ENCODE measurements at places on chromosomes 12 and 14.
A peak's percentile ranks its signal among the peaks of the same experiment; 100 is the strongest.

DNA sequence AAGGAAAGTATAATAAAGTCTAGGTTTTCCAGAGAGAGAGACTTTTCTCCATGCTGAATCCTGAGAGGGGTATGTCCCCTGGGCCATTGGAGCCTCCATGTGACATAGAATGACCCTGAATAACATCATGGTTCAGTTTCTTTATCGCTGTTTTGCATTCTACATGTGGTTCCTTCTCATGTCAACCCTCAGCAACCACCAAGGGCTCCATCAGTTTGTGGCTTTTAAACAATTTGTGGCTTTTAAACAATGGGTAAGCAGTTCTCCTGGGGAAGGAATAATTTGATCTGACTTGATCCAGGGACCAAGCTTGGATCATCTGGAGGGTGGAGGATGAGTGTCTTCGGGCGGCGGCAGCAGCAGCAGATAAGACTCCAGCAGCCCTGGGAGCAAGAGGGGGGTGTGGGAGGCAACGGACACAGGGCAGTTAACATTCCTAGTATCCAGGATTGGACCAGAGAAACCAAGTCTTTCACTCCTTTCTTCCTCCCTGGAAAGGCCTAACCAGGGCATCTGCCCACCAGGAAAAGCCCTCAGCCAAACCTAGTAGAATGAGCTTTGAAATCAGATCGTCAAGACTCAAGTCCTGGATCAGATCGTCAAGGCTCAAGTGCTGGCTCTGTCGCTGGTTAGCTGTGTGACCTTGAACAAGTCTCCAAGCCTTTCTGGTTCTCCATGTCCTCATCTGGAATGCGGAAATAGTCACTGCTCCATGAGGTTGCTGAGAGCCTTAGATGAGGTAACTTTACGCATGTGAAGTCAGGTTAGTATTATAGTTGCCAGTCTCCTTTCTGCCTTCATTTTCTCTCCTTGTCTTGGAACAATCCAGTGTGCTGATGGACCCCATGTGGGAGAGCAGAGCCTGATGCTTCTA is 27.8 kb upstream of the FAM222A start:
- DNase-seq: no peak

- no peak for DNase-seq
Measured at GRCh38 chr12:113471619-113472171, at the start of gene LHX5. LHX5 (minus strand) TSS chr12:113471871; CDS start chr12:113471498, 373 bp downstream.

DNA sequence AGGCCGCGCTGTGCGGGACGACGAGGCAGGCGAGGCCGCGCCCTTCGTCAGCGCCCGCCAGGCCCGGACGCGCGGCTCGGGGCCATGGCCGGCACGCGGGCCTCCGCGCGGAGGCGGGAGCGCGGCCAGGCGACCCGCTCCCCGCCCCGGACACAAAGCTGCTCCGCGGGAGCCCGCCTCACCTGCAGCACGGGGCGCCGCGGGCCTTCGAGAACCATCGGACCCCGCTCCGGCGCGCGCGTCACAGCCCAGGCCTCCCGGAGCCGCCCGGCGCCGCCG is 342 bp downstream of the DICER1 start:
- no peak for DNase-seq

DNA sequence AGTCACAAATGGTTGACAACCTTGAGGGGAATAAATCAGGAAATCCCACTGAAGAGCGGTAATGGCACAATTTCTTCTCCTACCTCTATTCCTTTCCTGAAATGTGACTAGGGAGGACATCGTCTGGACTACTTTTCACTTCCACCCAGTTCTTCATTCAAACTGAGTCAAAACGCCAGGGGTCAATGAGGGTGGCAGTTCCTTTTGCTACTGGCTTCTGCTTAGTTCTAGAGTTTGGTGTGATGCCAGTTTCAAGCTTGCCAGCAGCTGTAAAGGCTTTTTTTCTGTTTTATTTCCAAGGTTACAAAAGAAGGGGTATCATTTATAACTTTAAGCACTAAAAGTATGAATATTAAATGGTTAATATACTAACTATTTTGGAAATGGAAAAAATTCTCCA is 286.5 kb downstream of the SOX5 start:
- DNase-seq: no peak

GRCh38 chr14:71244341-71244740 is 337.1 kb downstream of the PCNX1 start:
- DNase-seq: no peak

- DNase-seq: no peak
Measured at GRCh38 chr12:49331380-49332222, 5.4 kb downstream of the C1QL4 start.

DNA sequence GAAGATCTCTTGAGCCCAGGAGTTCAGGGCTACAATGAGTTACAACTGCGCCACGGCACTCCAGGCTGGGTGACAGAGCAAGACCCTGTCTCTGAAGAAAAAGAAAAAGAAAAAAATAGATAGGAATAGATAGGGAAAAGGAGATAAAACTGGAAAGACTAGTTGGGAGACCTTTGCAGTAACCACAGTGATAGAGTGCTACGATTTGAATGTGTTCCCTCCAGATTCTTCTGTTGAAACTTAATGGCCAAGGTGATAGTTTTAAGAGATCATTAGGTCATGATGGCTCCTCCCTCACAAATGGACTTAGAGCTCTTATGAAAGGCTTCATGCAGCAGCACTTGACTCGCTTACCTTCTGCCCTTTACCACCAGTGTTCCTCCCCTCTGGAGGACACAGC is 13.5 kb upstream of the ATF1 start:
- no peak for DNase-seq

DNA sequence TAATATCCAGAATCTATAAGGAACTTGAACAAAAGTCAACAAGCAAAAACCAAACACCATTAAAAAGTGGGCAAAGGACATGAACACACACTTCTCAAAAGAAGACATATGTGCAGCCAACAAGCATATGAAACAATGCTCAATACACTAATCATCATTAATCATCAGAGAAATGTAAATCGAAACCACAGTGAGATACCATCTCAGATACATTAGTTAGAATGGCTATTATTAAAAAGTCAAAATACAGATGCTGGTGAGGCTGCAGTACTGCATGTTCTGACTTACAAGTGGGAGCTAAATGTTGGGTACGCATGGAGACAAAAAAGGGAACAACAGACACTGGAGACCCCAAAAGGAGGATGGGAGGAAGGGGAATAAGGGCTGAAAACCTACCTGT is 67.1 kb downstream of the BLTP3B start:
- no peak for DNase-seq

DNA sequence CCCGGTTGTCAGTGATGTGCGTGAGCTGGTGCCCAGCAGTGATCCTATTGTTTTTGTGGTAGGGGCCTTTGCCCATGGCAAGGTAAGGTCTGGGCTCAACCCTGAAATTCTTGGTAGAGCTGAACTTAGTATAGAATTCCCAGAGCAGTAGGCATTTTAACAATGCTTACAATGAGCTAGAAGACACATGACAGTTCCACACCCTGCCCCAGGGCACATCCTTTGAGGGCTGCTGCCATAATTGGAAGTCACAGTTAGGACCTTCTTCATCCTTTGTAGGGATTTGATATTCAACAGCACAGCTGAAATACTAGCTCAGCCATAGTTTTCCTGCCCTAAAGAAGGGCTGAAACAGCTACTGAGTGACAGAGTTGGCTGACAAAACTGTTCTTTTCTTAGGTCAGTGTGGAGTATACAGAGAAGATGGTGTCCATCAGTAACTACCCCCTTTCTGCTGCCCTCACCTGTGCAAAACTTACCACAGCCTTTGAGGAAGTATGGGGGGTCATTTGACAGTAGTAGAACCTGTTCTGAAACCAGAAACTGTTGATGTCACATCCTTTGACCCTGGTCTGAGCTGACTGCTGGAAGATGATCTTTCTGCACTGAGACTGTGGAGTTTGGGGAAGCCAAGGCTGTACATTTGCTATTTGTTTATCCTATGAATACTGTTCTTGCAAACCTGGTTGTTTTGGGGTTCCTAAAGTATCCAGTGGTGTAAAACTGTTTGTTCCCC is 4.8 kb downstream of the EMG1 start:
- no peak for DNase-seq

- DNase-seq: no peak
Measured at GRCh38 chr14:39592116-39592789, 160.0 kb upstream of the FBXO33 start.

- DNase-seq: peak; percentile 97
Measured at GRCh38 chr14:63543000-63543825, at the start of gene PPP2R5E. PPP2R5E (minus strand) TSS chr14:63543377; CDS start chr14:63539685, 3,692 bp downstream.

GRCh38 chr14:35050652-35051051 is 4.6 kb downstream of the FAM177A1 start:
- no peak for DNase-seq

DNA sequence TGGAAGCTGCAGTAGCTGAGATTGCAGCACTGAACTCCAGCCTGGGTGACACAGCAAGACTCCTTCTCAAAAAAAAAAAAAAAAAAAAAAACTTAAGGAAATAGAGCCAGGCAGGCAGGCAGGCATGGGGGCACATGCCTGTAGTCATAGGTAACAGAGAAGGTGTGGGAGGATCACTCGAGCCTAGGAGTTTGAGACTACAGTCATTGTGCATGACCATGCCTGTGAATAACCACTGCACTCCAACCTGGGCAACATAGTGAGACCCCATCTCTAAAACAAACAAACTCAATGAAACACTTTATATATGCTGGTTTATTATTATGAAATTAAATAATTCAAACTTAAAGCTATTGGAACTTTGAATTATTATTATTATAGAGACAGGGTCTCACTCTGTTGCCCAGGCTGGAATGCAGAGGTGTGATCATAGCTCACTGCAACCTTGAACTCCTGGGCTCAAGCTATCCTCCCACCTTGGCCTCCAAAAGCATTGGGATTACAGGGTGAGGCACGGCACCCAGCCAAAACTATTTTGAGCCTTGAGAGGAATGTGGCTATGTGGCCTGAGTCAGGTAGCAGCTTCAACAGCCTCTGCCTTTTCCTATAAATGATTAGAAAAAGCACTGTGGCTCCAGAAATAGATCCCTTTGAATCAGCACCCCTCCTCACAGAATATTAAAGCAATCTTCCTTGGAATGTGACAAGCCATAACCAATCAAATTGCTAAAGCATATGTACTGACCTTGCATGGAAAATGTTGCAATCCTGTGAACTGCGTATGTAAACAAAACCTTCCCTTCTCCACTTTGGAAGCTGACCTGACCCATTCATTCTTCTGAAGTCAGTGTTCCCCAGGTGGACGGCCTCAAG is 34.7 kb upstream of the YY1 start:
- DNase-seq: no peak

GRCh38 chr14:73965216-73965615 is 15.1 kb downstream of the COQ6 start:
- no peak for DNase-seq

DNA sequence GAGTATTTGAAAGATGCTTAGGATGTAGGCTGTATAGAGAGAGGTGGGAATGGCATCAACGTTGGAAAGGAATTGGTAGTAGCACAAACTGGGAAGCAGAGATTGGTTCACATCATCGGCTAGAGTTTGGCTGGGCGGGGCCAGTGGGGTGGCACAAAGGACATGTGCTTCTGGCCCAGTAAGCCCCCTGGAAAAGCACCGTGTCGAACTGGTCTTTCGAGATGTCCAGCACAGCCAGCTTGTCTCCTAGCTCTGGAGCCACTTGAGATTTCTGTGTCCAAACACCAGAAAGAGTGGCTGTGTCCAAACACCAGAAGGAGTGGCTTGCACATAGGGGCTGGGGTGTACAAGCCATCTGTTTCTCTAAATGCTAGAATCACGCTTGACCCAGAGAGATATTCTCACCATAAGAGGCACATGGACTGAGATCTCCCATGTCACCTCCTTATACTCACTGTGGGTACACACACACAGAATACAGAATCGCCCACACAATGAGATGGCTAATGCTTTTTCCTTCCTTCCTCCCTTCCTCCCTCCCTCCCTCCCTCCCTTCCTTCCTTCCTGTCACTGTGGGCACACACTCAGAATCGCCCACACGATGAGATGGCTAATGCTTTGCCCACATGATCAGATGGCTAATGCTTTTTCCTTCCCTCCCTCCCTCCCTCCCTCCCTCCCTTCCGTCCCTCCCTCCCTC is 41.8 kb upstream of the KCNK13 start:
- no peak for DNase-seq

DNA sequence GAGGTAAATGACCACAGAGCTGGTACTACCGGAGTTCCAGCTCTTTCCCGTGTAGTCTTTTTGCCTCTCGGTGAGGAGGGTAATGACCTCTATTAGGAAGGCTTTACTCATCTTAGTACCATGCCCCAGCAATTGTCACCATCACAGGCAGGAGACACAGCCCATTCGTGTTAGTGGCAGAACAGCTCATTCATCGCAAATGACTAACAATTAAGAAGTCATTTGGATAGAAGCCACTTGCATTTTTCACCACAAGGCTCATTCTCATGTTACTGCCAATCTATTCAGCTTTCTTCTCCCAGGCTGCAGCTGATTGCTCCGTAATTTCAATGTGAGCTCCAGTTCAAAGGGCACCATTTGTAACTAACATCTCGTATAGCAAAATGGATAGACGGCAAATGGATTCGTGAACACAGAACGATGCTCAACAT is 718.8 kb upstream of the TMEM132C start:
- DNase-seq: no peak

GRCh38 chr12:39012870-39013269 is 107.5 kb upstream of the CPNE8 start:
- no peak for DNase-seq

DNA sequence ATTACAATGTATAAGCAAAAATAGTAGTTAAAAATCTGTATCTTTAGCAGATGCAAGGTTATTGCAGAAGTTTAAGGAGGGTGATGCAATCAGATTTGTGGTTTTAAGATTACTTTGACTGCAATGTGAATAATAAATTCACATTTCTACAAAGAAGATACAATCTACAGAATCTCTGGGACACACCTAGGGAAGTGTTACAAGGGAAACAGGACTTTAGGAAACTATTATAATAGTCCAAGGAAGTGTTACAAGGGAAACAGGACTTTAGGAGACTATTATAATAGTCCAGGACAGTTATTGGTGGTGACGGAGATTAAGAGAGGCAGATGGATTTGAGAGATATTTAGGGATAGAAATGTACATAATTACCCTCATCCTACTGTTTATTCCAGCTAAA is 154.4 kb upstream of the GARIN6 start:
- DNase-seq: no peak

DNA sequence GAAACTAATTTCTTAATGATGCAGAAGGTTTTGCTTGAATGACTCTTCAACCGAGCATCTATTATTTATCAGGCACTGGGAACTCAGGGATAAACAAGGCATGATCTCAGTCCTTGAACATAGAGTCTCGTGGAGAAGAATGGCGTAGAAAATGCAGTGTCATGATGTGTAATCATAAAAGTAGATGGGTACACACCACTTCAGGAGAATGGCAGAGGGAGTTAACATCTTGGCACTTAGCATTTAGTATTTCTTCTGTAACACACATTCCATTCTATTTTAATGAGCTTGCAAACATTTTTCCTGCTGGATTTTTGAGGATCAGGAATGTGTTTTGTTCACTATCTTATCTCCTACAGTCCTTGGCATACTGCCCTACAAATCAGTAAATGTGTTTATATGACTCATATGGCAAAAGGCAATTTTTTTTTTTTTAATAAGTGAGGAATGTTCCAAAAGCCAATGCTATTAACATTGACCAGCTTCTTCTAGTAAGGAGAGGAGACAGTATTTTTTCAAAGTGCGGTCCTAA is 3.8 kb downstream of the TXNRD1 start:
- no peak for DNase-seq

GRCh38 chr14:104072586-104072985 is 12.9 kb upstream of the ASPG start:
- no peak for DNase-seq

- no peak for DNase-seq
Measured at GRCh38 chr12:42482041-42482747, 107.4 kb downstream of the PRICKLE1 start.
